Pancreas (tissue), 10 donors: ENCODE measurements at places on chromosomes 12 and 14. TPM values are rescaled to one million over a fixed set of nuclear protein-coding genes. Genes with fewer than 3 reads are reported as not detected.

DNA sequence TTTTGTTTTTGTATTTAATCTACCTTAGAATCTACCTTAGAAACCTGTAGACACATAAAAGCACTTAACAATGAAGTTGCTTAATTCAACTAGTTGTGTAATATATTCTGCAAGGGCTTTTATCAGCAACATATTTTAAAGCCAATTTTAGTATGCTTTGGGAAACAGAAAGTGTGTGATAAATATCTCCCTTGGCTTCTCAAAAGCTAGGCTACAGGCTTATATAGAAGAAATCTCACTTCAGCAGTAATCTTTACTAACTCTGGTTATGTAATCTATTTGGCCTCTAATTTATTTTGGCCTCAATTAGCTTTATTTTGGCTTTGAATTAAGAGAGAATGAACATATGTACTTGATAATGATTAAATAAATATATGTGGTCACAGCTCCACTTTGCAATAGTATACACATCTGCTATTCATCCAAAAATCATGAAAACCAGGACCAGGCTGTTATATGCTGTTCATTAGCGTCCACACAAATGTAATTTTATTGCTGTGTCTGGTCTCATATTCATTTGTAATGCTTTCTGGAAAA, 37.2 kb downstream of the LRP6 start:
- no peak overlapping the region for H3K27ac ChIP-seq
- H3K4me1 ChIP-seq = peaks cover 17% of the 10 kb centered on the region
- DNase-seq = no peak

- no peak overlapping the region for H3K4me3 ChIP-seq
- no peak overlapping the region for H3K27ac ChIP-seq
- no peaks in the 10 kb centered on the region for H3K36me3 ChIP-seq
- peak; percentile 67 for DNase-seq
Measured at GRCh38 chr14:95609398-95609990, 74.6 kb downstream of the GLRX5 start.

DNA sequence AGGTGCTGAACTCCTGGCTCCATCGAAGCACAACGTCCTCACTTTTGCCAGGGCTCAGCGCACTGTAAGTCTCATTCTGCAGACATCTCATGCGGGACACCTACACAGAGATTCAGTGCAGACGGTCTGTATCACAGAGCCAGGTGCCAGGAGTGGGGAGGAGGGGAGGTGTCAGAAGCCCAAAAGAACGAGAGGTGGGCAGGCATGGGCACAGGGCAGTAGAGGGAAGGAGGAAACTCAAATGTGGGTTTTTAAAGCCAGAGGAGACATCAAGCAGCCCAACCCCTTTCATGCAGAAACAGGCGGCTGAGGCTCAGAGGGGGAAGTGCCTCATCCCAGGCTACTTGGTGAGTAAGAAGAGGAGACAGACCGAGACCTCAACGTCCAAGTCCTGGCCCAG, 2.5 kb upstream of the LPAR5 start:
- no peak overlapping the region for H3K27ac ChIP-seq
- H3K4me3 ChIP-seq = no peak overlapping the region
- no peaks in the 10 kb centered on the region for H3K4me1 ChIP-seq
- no peaks in the 10 kb centered on the region for H3K27me3 ChIP-seq
- no peaks in the 10 kb centered on the region for H3K36me3 ChIP-seq

DNA sequence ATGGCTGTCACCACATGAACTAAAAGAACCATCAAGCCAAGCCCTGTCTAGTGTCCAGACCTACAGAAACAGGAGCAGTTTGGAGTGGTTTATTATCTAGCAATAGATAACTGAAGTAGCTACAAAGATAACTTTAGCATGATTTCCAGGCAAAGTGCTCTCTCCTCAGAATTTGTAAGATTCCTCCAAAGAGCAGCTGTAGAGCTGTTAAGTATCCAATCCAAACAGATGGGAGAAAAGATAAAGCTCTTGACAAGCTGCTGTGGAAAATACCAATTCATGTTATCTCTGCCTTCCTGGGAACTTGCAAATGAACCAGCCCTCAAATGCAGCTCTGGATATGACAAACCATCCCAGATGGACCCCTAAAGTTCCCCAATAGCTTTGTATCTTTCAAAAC, 78.9 kb upstream of the RESF1 start:
- no peak overlapping the region for H3K4me3 ChIP-seq
- H3K27ac ChIP-seq = no peak overlapping the region
- no peaks in the 10 kb centered on the region for H3K36me3 ChIP-seq
- DNase-seq = no peak
- H3K4me1 ChIP-seq = no peaks in the 10 kb centered on the region

SRRM4 gene
- not detected for total RNA-seq

SLC2A3 gene
- 28.5 TPM for total RNA-seq
